ENCODE measurements at places on chromosomes 2 and 18.

DNA sequence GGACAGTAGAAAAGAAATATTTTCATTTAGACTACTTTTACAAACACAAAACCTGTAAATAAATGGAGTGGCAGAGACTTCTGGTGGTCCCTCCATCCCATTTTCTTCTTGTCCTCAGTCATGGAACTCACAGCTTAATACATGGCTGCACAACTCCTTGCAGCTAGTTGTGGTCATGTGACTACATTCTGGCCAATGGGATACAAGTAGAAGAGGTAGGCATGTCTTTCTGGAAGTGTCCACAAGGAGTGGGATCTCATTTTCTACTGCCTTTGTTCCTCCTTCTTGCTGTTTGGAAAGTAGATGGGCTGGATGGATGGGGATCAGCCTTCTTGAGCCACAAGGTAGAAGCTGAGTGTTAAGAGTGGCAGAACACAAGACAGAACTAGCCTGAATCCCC is 555.8 kb downstream of the SATB2 start:
- no peak for DNase-seq

DNA sequence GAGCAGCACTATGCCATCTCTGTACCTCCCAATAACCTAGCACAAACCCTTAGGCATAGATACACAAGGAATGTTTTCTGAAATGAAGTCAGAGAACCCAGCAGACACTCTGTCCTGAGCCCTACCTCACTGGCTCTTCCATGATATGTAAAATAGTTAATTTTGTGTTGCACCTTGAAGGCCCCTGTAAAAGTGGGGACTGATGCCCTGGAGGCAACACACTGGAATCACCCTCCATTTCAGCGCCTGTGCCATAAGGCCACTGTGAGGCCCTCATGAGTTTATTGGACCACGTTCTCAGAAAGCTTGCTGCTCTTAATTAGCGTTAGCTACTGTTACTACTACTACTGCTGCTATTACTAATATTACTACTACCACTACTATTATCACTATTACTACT is 670.1 kb upstream of the SOX11 start:
- DNase-seq: no peak

GRCh38 chr2:28668106-28668814 is 83.4 kb upstream of the PPP1CB start:
- no peak for DNase-seq

DNA sequence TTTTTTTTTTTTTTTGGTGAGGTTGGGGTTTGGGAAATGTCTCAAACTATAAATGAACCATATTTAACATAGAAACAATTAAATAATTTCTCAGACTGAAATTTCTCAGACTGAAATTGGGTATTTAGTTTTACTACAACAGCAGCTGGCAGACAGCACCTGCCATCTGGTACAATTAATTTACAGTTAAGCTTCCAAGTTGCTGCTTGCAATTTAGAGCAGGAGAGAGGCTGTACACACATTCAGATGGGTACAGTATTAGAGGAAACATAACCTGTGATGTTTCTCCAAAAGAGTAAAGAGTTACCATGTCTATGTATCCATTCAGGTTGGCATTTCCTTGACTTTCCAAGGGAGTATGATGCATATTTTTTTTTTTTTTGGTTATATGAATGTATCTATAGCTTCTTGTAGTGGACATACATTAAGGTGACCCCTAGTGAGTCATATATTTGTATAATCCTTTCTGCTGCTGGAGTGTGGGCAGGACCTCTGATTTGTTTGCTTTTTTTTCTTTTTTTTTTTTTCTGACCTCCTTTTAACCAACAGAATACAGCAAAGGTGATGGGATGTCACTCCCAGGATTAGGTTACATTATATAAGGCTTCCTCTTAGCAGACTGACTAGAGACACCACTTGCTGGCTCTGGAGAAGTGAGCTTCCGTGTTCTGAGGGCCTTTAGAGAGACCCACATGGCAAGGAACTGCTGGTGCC is 201.7 kb downstream of the PTH2R start:
- no peak for DNase-seq

- no peak for DNase-seq
Measured at GRCh38 chr2:235592430-235592829, 98.6 kb downstream of the AGAP1 start.

GRCh38 chr18:22560797-22561196 is 143.1 kb upstream of the CTAGE1 start:
- no peak for DNase-seq
